Vagina (tissue), 2 donors: ENCODE measurements at places on chromosomes 7 and 10. TPM values are rescaled to one million over a fixed set of nuclear protein-coding genes. Genes with fewer than 3 reads are reported as not detected.

GRCh38 chr7:128827248-128827958 is 2.8 kb upstream of the FLNC start:
- H3K4me1 ChIP-seq = peaks cover 29% of the 10 kb centered on the region
- no peaks in the 10 kb centered on the region for H3K27me3 ChIP-seq
- no peak overlapping the region for H3K4me3 ChIP-seq
- no peak for DNase-seq
- H3K27ac ChIP-seq = peak overlapping the region; percentile 86
- H3K36me3 ChIP-seq = no peaks in the 10 kb centered on the region

GRCh38 chr7:110442381-110442837 is 648.5 kb upstream of the LRRN3 start:
- no peaks in the 10 kb centered on the region for H3K36me3 ChIP-seq
- no peak overlapping the region for H3K4me3 ChIP-seq
- H3K4me1 ChIP-seq = no peaks in the 10 kb centered on the region
- no peaks in the 10 kb centered on the region for H3K27me3 ChIP-seq
- H3K27ac ChIP-seq = no peak overlapping the region

DNA sequence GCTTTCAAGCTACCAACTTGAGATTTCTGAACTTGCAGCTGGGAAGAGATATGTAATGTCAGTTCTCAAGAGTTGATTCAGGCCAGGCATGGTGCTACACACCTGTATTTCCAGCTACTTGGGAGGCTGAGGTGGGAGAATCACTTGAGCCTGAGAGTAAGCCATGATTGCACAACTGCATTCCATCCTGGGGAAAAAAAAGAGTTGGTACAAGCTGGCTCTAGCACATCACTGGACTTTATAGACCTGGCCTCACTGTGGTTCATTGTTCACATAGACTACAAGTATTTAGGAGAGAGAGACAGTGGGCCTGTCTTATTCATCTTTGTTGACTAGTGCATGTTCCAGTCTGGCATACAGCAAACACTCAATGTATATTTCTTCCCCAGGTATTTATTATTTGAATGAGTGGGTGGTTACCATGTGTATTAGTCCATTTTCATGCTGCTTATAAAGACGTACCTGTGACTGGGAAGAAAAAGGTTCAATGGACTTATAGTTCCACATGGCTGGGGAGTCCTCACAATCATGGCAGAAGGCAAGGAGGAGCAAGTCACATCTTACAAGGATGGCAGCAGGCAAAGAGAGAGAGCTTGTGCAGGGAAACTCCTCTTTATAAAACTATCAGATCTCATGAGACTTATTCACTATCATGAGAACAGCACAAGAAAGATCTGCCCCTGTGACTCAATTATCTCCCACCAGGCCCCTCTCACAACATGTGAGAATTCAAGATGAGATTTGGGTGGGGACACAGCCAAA is 176.5 kb downstream of the PFKFB3 start:
- no peak overlapping the region for H3K27ac ChIP-seq
- DNase-seq = no peak
- H3K36me3 ChIP-seq = no peaks in the 10 kb centered on the region
- no peaks in the 10 kb centered on the region for H3K27me3 ChIP-seq

DNA sequence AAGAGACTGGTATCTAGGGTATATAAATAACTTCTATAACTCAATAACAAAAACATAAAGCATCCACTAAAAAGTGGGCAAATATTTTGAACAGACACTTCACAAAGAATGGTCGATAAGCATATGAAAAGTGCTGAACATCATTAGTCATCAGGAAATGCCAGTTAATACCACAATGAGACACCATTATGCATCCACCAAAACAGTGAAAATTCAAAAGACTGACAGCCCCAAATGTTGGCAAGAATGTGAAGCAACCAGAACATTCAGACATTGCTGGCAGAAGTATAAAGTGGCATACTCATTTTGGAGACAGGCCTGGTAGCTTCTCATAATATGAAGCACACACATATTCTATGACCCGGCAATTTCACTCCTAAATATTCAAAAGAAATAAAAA is 26.5 kb upstream of the GSAP start:
- no peak overlapping the region for H3K4me3 ChIP-seq
- no peaks in the 10 kb centered on the region for H3K36me3 ChIP-seq
- no peak overlapping the region for H3K27ac ChIP-seq

GRCh38 chr7:81210137-81211064 is 291.6 kb upstream of the SEMA3C start:
- no peak overlapping the region for H3K27ac ChIP-seq
- H3K4me3 ChIP-seq = no peak overlapping the region
- DNase-seq = no peak
- no peaks in the 10 kb centered on the region for H3K27me3 ChIP-seq
- peaks cover 11% of the 10 kb centered on the region for H3K4me1 ChIP-seq
- no peaks in the 10 kb centered on the region for H3K36me3 ChIP-seq

The ANK3 gene
- 65.3 TPM for total RNA-seq
